Placental epithelial cell (primary cell): ENCODE measurements at places on chromosomes 7 and 10. TPM values are rescaled to one million over a fixed set of nuclear protein-coding genes. Genes with fewer than 3 reads are reported as not detected.

Gene MTG1
- total RNA-seq, result 37.6 and 38.5 TPM in 2 replicates

Gene ZNF783
- total RNA-seq, result 16.3 and 21.2 TPM in 2 replicates

Gene SPDYE1
- total RNA-seq, result not detected in 2 replicates

Gene LIPM
- total RNA-seq, result under 0.01 TPM in 1 of 2 replicates, not detected in the other

Gene NPC1L1
- not detected in 2 replicates for total RNA-seq

Gene LIPN
- total RNA-seq, result not detected in 2 replicates

Gene BNIP3
- 35.7 and 98.0 TPM in 2 replicates for total RNA-seq

Gene FOXI2
- not detected in 2 replicates for total RNA-seq

Gene FAM25A
- not detected in 2 replicates for total RNA-seq

Gene ADCYAP1R1
- not detected in 2 replicates for total RNA-seq

Gene MAP3K8
- total RNA-seq, result 3.5 and 4.7 TPM in 2 replicates

Gene NSUN5
- 18.1 and 35.5 TPM in 2 replicates for total RNA-seq

Gene DLX6
- not detected in 2 replicates for total RNA-seq

Gene GARIN1A
- total RNA-seq, result 0.76 and 1.2 TPM in 2 replicates

Gene NKX2-3
- total RNA-seq, result not detected in 2 replicates

Gene PLAC9
- total RNA-seq, result not detected in 2 replicates
